ENCODE measurements at places on chromosomes 2 and 18.

- no peak for DNase-seq
Observed at GRCh38 chr2:150589681-150590080, 102.2 kb upstream of the RND3 start.

DNA sequence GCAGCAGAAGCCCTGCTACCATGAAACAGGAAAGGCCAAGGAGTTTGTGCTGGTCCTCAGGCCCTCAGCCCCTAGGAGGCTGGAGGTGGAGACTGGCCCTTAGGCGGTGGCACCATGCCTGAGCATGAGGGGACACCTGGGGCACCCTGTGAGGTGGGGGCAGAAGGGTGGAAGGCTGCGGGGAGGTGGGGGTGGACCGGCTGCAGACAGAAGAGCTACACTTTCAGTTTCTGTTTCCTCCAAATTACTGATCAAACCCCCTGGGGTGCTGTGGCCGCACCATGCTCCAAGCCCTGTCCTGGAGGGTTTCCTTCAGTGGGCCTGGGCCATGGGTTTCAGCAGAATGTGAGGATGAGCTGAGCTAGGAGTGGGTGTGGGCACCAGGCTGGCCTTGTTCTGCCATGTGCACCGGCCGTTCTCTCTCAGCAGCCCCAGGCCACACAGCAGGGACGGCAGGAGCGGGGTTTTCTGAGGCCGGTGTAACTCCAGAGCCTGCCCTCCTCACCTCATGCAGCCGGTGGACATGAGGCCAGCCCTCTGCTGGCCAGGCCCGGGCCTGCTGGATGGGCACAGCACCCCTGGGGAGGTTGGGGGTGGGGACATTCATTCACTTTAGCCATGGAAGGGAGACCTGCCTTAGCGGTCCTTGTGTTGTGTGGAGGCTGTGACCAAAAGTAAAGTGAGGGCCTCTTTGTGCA lies 51.5 kb downstream of the PLEKHB2 start:
- no peak for DNase-seq

DNA sequence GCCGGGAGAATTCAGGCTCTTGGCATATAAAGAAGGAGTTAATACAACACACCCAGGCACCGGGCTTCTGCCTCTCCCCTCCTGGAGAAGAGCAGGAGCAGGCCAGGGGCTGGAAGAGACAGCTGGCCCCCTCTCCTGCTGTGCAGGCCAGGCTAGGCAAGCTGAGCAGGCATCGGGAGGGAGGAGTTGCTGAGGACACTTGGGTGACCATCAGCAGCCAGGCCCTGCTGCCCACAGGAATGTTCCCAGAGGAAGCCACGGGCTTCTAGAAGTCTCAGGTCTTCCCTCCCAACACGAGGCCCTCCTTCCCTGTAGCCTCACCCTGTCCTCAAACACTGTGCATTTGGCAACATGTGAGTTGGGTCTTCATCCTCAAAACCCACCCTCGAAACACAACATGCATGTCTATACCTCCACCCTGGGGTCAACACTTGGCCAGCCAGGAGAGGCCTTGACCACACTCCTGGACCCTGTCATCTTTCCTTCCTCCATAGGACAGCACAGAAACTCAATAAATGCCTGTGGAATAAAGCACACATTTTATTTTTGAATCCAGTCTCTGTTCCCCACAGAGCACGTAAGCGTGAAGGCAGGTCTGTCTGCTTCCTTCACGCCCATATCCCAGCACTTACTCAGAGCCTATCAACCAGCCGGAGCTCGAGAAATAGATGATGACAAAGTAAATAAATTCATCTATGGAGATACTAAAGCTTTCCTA lies 433.8 kb upstream of the ID2 start:
- DNase-seq = no peak

DNA sequence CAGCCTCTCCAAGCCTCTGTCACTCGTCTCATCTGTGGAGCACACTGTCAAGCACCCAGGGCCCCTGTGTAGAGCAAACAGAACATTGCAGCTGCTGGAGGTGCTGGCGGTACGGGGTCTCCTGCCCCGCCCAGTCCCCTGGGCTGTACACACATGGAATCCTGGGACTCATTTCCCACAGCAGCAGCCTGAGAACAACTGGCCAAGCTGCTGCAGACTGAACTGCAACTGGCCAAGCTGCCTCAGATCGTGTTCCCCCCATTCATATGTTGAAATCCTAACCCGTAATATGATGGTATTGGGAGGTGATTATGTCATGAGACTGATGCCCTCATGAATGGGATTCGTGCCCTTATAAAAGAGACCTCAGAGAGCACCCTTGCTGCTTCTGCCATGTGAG lies 130.5 kb downstream of the NCK2 start:
- no peak for DNase-seq

GRCh38 chr2:12300927-12301326 lies 415.8 kb upstream of the TRIB2 start:
- DNase-seq = no peak

DNA sequence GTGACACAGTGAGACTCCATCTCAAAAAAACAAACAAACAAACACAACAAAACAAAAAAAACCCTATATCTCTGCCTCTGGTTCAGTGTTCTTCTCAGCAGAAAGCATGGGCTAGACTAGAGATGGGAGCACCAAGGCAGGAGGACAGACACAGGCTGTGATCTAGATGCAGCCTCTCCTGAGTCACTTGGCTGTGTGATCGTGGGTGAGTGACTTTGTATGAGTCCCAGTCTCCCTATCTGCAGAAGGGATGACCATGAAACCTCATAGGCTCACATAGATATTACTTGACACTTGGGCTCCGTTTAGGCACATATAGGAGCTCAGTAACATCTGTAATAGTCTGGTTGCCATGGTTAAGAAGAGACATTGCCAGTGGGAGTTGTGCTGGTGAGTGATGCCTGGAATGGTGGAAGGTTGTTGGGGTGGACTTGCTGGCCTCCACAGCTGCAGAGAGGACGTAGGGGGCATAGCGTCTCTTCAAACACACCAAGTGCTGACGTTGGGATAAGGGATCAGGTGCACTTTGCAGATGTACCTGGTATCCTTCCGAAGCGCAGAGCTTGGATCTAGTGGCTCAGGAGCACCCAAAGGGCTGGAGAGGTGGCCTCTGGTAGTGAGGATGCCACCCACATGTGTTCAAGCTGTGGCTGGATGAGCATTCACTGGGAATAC lies 318.9 kb upstream of the HS6ST1 start:
- no peak for DNase-seq

DNA sequence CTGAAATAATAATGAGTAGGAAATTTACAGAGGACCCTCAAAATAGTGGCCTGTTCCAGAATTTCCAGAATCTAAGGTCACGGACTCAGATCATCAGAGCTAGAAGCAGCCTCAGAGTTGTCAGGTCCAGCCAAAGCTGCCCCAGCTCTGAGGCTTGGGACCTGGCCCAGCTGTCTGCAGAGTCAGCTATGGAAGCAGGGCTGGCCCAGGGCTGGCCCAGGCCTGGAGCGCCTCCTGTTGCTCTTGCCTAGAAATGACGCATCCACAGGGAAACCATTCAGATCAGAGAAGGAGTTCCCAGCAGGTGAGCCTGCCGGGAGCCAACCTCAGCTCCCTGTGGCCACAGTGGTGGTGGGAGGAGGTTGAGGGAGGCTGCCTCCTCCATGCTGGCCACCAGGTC lies 106.7 kb upstream of the ARL4C start:
- no peak for DNase-seq

- DNase-seq = no peak
Observed at GRCh38 chr2:10834068-10834655, 21.6 kb upstream of the PDIA6 start.

GRCh38 chr2:132766573-132766972 lies 96.6 kb upstream of the LYPD1 start:
- DNase-seq = no peak

GRCh38 chr2:171478345-171478744 lies 43.9 kb upstream of the CYBRD1 start:
- DNase-seq = no peak

- no peak for DNase-seq
Observed at GRCh38 chr2:115807276-115807675, 1364.8 kb downstream of the DPP10 start.

GRCh38 chr2:112795774-112796173 lies 11.5 kb upstream of the IL1A start:
- DNase-seq = no peak

- DNase-seq = no peak
Observed at GRCh38 chr2:223199531-223200515, 147.8 kb downstream of the KCNE4 start.

GRCh38 chr18:71329114-71329513 lies 1040.3 kb downstream of the SOCS6 start:
- DNase-seq = no peak

- peak; percentile 5 for DNase-seq
Observed at GRCh38 chr2:85754313-85755095, 713 bp downstream of the ATOH8 start.

Measured in CD4-positive, CD25-positive, alpha-beta regulatory T cell (primary cell).